Central memory CD8-positive, alpha-beta T cell (primary cell): ENCODE measurements at places on chromosomes 2 and 18.

GRCh38 chr2:200786826-200787225 is 24.9 kb upstream of the BZW1 start:
- no peak for DNase-seq

- DNase-seq, result no peak
Measured at GRCh38 chr2:45009928-45010701, 863 bp upstream of the SIX2 start.

- DNase-seq, result no peak
Measured at GRCh38 chr2:207238831-207239701, 73.3 kb upstream of the KLF7 start.

DNA sequence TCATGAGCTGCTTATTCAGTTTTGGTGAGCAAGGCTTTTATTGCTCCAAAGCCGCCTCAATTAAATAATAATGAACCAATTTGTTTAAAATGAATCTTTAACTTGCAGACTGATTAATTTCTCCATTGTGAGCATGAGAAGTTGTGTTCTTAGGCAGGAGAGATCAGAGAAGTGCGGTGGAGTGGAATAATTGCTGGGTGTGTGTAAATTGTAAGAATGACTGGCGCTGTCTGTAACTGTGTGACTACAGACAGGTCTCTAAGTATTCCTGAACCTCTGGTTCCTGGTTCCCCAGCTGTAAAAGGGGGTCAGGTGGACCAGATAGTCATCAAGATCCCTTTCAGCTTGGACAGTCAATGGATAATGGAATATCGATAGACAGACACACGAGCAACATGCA is 98.0 kb upstream of the EFEMP1 start:
- DNase-seq, result no peak

- no peak for DNase-seq
Measured at GRCh38 chr2:76413436-76413835, 702.7 kb upstream of the GCFC2 start.

DNA sequence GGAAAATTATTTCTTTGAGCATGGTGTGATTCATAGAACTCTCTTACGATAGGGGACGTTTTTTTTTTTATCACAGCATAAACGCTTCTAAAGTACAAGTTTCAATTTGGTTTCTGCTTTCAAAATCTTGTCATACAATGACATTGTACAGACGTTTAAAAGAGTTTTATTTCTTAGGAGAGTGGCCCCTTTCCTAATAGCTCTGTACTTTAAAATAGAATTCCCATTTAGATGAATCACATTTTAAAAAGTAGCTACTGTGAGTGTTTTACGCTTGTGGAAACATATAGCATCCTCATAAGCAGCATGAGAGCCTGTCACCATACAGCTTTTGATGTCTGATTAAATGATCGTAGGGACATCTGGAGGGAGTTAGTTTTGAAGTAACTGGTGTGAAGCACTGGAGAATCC is 510.9 kb downstream of the PARD3B start:
- DNase-seq, result no peak

- DNase-seq, result no peak
Measured at GRCh38 chr18:59624369-59624765, 72.9 kb downstream of the CCBE1 start.

DNA sequence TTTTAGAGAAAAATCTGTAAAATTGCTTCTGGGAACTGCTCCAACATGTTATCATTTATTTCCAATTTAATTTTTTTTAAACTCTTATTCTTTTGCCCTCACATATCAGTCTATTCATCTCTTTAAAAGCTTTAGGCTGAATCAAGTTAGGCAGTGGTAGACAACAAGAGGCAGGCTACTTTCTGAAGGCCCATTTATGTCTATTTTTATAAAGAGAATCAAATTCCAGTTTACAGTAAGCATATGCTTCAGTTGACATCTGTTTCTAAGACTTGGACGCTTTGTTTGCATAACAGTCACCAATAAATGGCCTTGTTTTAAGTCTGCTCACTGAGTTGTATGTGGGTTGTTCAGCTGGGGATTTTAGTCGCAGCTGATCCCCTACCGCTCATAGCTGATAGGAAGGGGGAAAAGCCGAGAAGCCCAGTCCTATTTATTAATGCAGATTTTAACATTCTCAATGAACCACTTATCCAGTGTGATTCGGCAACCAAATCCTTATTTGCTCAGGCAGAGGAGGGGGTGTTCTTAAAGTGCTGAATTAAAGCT is 260.4 kb upstream of the SIX3 start:
- DNase-seq, result no peak

DNA sequence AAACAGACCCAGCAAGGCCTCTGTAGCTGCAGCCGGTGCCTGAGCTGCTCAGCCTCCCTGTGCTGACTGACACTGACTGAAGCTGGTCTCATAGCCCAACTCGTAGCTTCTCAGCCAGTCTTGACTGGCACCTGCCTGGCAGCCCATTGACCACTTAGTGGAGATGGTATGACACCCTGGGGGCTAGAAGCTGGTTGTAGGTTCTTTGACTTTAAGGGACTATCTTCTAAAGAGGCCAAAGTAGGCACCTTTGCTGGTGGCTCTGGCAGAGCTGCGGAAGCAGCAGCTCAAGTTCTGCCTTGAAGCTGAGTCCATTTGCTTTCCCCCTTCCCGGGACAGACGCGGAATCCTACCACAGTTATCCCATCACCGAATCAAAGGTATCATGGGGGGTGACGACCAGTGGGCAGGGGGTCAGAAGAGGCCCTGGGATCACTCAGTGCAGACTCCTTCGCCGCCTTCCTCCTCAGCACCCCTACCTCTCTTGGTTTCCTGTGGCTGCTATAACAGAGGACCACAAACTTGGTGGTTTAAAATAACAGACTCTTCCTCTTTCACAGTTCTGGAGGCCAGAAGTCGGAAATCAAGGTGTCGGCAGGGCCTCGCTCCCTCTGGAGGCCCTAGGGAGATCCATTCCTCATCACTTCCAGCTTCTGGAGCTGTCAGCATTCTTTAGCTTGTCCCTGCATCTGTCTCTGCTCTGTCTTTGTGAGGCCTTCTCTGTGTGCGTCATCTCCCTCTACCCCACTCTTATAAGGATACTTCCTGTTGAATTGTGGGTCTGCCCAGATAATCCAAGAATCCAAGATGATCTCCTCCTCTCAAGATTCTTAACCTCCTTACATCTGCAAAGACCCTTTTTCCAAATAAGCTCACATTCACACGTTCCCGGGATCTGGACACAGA is 13.7 kb upstream of the FOSL2 start:
- DNase-seq, result no peak

DNA sequence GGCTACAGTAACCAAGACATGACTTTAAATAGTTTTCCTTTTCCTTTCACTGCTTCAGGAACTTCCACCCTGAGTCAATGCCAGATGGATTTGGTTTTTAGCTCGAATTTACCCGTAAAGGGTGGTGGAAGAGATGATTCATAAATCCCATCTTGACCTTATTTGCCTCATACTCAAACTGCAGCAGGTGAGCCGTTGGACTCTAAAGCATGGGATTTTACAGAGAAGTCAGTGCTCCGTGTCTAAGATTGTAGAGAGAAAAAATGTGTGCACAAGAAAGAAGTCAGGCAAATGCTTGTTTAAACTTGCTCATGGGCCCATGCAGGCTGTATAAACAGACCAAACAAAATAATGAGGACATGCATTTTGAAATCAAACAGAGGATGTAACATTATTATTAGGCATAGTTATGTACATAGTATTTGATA is 369.7 kb upstream of the TRIB2 start:
- DNase-seq, result no peak

GRCh38 chr2:37982847-37983246 is 57.8 kb downstream of the RMDN2 start:
- DNase-seq, result no peak

GRCh38 chr18:57581301-57581934 is 5.1 kb downstream of the FECH start:
- DNase-seq, result no peak

GRCh38 chr2:96468904-96469303 is 36.3 kb downstream of the NEURL3 start:
- no peak for DNase-seq
